ENCODE measurements at places on chromosomes 6 and 20. TPM values are rescaled to one million over a fixed set of nuclear protein-coding genes. Genes with fewer than 3 reads are reported as not detected.

The HLA-DOA gene
- 0.65 TPM for total RNA-seq

The BIRC7 gene
- total RNA-seq = not detected

The ARFGEF3 gene
- total RNA-seq = 1.5 TPM

The TGM3 gene
- total RNA-seq = not detected

The SUPT3H gene
- total RNA-seq = 8.6 TPM

The FAM83C gene
- total RNA-seq = under 0.01 TPM

The EYA4 gene
- 3.4 TPM for total RNA-seq

The PTGIS gene
- total RNA-seq = 6.3 TPM

The GNRH2 gene
- total RNA-seq = not detected

The TDRD6 gene
- 0.12 TPM for total RNA-seq

The TSHZ2 gene
- 1.1 TPM for total RNA-seq

The PTCHD4 gene
- 4.7 TPM for total RNA-seq

The C6orf15 gene
- not detected for total RNA-seq

The RIPPLY2 gene
- 0.97 TPM for total RNA-seq

The C20orf202 gene
- total RNA-seq = 0.16 TPM

The CFAP61 gene
- 0.12 TPM for total RNA-seq

The PRRC2A gene
- total RNA-seq = 86.8 TPM

The ZSWIM3 gene
- 5.5 TPM for total RNA-seq
